Adipocyte (in vitro differentiated cells): ENCODE measurements at places on chromosomes 13 and 19.

DNA sequence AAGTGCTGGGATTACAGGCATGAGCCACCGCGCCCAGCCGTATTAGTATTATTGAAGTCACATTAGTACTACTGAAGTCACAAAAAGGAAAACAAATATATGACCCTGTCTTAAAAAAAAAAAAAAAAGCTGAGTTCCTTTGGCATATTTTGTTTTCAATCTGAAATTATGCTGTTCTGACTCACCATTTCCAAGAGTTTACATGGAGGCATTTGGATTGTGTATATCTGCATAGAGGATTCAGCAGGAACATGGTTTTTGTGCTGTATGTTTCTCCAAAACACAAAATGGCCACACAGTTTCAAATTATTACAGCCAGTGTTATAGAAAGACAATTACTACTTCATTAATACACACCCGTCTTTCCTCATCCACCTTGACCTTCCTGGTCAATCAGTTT is 103.5 kb upstream of the TSC22D1 start:
- peak; percentile 46 for DNase-seq

DNA sequence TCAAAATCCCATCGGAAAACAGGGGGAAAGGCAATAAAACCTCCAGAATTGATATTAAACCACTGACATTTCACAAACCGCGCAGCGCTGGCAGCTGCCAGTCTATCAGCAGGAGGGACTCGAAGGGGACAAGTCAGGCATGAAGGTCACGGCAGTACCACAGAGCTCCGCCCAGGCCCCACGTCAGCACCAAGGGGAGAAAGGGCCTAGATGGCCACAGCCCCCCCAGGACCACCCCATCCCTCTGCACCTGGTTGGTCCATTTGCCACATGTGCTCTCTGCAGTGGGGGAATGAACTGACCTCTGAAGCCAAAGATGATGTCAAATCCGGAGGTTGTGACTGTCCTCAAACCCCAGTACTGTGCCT is 9.5 kb upstream of the VSTM2B start:
- no peak for DNase-seq

DNA sequence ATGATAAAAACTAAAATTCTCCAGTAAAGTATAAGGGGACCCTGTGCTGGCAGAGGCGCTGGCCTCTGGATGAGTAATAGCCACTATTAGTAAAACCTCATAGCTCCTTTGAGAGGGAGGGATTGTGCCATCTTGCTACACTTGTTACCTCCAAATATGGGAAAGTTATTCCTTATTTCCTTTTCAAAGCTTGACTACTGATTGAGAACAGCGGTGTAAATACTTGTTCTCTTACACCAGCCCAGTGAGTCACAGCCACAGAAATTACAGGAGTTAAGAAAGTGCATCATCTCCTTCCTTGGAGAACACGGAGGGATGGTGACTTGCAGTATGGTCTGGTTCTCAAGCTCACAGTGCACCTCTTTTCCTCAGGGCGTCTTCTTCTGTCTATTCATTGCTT is 379.0 kb downstream of the EFNB2 start:
- peak; percentile 89 for DNase-seq

- no peak for DNase-seq
These were observed 186.5 kb downstream of the NHLRC3 start for GRCh38 chr13:39224671-39225240.

DNA sequence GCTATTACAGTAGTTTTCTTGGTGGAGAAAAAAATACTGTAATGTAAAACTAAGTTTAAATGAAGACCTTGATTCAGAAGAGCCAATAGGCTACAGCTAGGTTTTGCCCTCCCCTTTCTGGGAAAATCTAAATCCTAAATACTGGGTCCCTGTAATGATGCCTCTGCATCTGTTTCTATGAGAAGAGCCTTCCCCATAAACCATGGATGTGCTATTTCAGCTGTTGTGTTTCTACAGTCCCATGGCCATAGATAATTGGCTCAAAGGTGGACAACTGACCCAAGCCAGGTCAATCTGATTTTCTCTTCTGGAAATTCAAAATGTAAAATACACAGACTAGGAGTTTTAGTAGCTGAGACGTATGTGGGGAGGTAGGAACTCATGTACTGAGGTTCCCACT is 101.9 kb downstream of the NDFIP2 start:
- DNase-seq = no peak

DNA sequence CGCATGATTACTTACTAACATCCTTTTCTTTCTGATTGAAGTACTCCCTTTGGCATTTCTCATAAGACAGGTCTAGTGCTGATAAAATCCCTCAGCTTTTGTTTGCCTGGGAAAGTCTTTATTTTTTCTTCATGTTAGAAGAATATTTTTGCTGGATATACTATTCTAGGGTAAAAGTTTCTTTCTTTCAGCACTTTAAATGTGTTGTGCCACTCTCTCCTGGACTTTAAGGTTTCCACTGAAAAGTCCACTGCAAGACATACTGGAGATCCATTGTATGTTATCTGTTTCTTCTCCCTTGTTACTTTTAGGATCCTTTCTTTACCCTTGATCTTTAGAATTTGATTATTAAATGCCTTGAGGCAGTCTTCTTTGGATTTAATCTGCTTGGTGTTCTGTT is 796.7 kb downstream of the UQCRFS1 start:
- DNase-seq = no peak

DNA sequence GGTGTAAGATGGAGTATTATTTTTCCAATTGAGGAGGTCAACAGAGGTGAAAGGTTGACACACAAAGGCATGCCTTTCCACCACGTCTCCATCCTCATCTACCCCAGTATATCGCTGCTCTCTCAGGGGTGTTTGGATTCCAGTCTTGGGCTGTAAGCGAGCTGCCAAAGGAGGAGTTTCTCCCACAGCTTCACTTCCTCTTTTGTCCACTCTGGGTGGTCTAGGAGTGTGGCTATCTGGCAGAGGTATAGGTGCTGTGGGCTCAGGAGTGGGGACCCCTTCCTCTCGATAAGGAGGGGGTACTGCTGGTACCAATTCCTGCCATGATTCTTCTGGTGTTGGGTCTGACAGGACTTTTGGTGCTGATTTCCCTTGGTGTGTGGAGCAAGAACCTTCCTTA is 39.4 kb downstream of the ZNF846 start:
- no peak for DNase-seq

- DNase-seq = peak; percentile 4
These were observed 60.1 kb downstream of the RNASEH2B start for GRCh38 chr13:50969691-50970090.

GRCh38 chr19:49343123-49343522 is 7.9 kb downstream of the CD37 start:
- DNase-seq = no peak

GRCh38 chr19:47547199-47547598 is 25.7 kb downstream of the ZNF541 start:
- no peak for DNase-seq

DNA sequence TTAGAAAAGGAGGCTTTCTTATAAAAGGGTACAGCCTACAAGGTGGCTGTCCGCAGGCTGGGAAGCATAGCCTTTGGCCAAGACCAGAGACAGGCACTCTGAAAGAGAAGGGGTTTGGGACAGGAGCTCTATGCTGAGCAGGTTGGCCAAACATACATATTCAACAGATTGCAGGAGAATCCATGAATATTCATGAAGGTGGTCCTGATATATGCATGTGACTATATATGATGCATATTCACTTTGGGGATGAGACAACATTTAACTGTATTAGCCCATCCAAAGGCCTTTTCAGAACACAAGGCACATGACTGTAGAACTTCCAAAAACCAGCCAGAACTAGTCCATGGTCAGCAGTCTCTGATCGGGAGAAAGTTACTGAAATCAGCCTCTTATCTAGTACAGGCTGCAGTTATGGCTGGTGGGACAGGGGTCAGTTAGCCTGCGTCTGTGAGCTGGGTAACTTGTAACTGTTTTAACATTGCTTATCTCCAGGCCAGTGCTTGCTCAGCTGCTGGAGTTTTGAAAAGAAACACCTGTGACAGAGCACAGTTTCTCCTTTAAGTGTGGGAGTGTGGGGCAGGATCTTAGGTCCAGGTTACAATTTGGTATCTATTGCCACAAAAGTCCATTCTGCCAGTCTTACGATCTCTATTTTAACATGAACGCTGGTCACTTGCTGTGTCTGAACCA is 924.2 kb downstream of the UQCRFS1 start:
- DNase-seq = no peak

- DNase-seq = no peak
These were observed 190.2 kb downstream of the GPC6 start for GRCh38 chr13:93416736-93417355.
